Right ventricle myocardium inferior (tissue), 1 donor: ENCODE measurements at places on chromosomes 1 and 21. TPM values are rescaled to one million over a fixed set of nuclear protein-coding genes. Genes with fewer than 3 reads are reported as not detected.

TMEM200B gene
- total RNA-seq: 2.1 TPM

EPS8L3 gene
- total RNA-seq: not detected

DNA sequence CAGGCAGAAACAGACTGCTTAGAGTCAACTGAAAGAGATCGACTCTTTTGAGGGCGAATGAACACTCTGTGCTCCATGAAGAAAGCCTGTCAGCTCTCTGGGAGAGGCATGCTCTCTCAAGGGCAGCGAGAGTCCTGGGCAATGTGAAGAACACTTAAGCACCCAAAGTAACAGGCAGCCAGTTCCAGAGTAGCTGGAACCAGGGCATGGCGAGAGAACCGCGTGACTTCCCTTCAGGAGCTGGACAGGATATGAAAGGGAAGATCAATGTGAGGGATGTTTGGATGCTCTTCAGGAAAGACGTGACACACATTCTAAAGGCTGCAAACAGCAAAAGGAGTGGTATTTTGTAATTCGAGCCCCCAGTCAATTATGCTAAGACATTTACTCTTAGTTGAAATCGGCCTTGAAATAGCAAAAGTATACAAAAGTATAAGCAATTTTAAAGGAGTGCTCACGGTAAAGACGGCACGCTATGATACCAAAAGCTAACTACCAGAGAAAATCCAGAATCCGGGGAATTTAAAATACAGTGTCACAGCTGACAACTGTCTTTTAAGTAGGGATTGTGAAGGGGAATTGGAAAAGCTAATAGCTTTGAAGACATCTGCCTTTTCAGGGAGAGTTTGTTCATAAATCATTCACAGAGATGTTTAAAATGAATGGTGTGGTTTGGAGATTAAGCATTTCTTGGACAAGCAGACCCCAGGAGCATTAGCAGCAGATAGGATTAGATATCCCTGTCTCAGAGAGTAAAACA lies 20.8 kb downstream of the ADAMTS5 start:
- DNase-seq: no peak

- DNase-seq: no peak
Measured at GRCh38 chr1:234958066-234958705, 170.5 kb downstream of the TOMM20 start.

DNA sequence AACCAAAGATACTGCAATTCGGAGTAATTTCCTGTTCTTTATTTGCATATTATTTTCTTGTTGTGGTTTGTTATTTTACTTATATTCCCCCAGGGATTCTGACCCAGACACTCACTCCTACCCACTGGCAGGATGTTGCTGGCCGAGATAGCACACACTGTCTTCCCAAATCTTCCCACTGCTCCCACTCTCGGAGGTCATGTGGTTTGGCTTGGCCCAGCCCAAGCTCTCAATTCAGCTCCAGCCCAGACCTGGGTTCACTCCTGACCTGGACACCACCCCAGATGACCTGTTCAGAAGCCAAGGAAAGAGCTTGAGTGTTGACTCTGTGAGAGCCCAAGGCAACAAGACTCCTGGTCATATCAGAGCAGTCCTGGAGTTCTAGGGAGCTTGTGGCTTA lies 1.2 kb upstream of the FAM43B start:
- no peak for DNase-seq

DNA sequence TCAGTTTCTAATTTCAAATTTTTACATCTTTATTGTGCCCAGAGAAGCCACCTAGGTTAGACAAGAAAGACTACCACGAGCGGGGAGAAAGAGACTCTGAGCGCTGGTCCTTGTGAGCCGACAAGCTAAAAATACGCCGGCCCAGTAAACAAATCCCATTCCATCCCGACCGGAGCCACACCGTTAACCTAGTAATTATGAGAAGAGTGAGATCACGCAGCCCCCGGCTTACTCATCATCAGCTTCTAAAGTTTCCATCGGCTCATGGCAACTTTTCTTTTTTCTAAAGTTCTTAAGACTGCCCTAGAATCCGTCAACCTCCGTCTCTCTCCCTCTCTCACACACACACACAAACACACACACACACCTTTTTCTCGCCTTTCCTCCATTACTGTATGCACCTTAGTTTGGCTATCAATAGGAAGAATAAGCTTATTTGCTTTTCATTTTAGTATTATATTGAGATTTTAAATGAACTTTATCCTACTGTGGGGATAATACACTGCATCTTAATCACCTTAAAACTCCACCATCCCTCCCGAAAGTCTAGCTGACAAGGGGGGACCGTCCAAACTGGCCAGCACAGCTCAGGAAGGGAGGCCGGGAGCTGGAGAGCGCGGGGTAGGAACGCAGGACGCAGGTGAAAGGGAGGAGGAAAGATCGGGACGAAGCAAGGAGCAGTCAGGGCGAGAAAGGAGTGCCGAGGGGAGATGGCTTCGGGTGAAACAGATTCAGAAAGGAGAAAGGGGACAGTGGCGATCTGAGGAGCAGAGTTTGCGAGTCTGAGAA lies 728 bp downstream of the OTUD7B start:
- no peak for DNase-seq

GRCh38 chr1:93853940-93854339 lies 25.1 kb downstream of the DNTTIP2 start:
- no peak for DNase-seq

- DNase-seq: no peak
Measured at GRCh38 chr1:107843989-107844388, 121.0 kb downstream of the VAV3 start.

DNA sequence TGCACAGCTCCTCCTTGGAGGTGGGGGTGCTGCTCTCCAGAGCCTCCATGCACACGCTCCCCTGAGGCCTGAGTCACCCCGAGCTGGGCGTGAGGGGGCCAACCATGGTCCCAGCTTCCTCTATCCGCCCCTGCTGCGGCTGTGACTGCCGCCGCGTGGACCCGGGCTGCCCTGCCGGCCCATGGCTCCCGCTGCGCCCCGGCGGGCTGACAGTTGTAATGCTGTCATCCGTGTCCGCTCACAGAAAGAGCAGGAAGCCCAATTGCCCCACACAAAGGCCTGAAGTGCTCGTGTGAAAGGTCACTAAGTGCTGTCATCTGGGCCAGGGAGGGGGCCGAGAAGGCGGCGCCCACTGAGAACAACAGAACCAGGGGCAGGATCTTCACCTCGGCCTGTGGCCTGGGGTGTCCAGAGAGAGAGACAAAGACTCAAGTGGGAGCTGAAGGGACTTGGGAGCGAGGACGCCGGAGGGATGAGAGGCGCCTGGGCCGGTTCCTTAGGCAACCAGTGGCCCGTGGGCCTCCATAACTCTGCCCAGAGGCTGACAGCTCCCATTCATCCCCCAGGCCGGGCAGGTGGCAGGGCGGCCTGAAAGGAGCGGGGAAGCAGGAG lies 31.5 kb downstream of the OLIG1 start:
- DNase-seq: no peak

DNA sequence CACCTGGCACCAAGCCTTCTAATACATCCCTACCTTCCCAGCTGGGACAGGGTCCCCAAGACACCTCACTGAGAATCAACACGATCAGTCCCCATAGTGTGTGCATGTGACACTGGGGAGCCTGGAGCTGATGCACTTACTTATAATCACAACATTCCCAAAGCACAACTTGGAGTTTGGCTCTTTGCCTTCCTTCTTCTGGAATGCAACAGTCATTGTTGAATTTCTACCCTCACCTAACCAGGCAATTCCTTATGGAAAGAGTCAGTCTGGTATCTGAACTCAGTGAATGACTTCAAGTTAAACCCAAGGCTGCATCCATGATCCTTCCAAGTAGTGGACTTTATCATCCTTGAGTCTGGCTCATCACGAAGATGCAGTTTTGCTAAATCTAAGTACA lies 86.1 kb downstream of the DSCAM start:
- DNase-seq: no peak
